ENCODE measurements at places on chromosomes 2 and 18.

DNA sequence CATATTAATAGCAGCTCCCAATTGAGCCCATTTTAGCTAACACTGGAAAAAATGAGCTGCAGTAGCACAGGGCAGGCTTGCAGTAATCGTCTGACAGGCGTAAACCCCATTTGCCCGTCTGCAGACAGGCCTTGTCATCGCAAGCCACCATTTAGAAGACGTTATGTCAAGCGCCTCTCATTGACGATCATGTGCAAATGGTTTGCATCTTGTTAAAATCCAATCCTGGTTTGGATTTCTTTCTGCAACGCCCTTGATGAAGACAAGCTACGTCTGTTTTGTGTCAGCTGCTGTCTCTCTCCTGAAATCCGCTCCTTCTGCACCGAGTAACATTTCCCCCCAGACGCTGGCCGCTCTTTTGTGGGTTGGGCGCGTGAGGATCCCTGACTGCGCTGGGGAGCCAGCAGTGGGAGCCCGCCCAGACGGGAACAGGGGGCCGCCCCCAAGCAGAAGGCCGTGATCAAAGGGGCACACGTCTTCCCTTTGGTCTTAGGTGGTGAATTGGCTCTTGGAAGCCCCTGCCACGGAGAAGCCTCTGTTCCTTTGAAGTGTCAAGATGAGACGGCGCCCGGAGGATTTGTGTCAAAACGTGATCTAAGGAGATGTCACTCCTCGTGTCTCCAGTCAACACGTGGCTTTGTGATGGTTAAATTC lies 84.2 kb upstream of the GPC1 start:
- DNase-seq = no peak

- no peak for DNase-seq
Measured at GRCh38 chr18:68992719-68993482, 195.0 kb downstream of the CCDC102B start.

GRCh38 chr2:691821-692761 lies 14.9 kb upstream of the TMEM18 start:
- no peak for DNase-seq

GRCh38 chr2:145431181-145431951 lies 911.4 kb upstream of the ZEB2 start:
- DNase-seq = no peak

DNA sequence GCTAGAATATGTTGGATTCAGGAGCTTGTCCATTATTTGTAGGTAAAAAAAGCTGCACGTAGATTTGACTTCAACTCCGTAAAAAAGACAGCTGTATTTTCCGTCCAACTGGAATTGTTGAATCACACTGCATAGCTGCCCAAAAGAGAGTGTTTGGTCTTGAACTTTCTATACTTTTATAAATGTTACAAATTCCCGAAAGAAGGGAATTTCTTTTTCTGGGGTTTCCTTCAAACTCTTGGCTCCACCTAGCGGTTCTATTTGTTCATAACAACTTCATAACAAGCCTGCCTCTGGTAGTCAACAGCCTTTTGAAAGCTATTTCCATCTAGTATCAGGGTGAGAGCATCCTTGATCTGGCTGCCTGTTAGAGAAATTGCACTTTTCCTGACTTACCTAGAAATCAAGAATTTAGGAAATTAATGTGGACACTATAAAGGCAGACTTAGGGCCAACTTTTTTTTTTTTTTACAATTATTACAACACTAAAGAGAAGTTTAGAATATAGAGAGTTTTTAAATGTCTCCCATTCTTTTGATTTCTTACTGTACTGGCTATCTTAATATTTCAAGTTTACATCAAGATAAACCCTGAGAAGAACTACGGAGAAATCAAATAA lies 48.1 kb downstream of the TMEM185B start:
- no peak for DNase-seq

GRCh38 chr2:215107216-215108056 lies 31.0 kb downstream of the ABCA12 start:
- DNase-seq = no peak

- DNase-seq = no peak
Measured at GRCh38 chr2:71696381-71696780, 243.0 kb downstream of the DYSF start.

- no peak for DNase-seq
Measured at GRCh38 chr2:133748007-133748700, 179.9 kb upstream of the NCKAP5 start.
